K562 (cell line): ENCODE measurements at places on chromosomes 2 and 18. TPM values are rescaled to one million over a fixed set of nuclear protein-coding genes. Genes with fewer than 3 reads are reported as not detected.

Gene PSMA8
- total RNA-seq = not detected in 2 replicates

DNA sequence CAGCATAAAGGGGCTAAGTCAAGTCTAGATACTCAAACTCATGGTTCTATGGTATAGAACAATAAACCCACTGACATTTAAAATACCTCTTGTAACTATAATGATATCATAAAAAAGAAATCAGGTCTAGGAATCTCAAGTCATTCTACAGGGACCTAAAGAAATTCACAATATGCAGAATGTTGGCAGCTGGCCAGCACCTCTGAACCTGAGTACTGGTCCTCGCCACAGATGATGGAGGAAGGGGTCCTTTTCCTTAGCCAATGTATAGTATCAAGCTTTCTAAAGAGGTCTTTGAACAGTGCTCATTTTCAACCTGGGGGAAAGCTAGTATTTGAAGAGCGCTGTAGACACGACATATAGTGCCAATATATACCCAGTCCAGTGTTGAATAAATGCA lies 108.4 kb upstream of the ITGB6 start:
- DNase-seq = no peak

- DNase-seq = no peak
Observed at GRCh38 chr2:17827316-17827715, 11.1 kb downstream of the MSGN1 start.

DNA sequence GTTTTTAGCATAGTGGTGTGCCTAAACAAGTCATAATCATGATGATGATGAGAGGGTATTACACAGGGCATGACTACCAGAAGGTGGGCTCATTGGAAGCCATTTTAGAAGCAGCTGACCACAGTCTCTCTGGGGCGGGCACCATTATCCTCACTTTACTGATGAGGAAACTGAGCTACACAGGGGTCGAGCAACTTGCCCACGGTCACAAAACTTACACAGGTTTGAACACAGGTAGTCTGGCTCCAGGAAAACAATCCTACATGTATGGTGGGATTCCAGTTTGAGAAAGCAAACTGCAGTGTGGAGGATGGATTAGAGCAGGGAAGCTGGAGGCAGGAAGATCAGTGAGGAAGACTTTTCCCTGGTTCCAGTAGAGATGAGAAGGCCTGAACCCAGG lies 6.2 kb downstream of the RHOB start:
- no peak for DNase-seq

DNA sequence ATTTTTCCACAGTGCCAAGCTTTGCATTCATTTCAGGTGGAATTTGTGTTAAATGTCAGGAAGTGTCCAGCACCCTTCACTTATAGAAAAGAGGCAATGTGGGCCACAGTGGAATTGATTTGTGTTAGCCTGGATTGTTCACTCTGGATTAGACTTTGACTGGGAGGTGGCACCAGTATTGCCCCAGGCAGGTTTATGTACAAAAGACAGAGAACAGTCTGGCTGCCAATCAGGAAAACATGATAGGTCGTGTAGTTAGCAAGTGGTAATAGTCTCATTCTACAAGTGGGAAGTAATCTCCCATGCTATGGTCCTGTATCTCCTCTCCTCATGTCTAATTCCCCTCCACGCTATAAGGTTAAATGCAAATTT lies 45.6 kb downstream of the RAB27B start:
- no peak for DNase-seq

- no peak for DNase-seq
Observed at GRCh38 chr2:135838502-135838901, 1.5 kb upstream of the LCT start.

Gene RNU2-63P
- 33.0 and 34.0 TPM in 2 replicates for total RNA-seq

- DNase-seq = no peak
Observed at GRCh38 chr2:204140246-204140645, 203.7 kb downstream of the ICOS start.

Gene GPC1
- 0.78 and 0.82 TPM in 2 replicates for total RNA-seq

DNA sequence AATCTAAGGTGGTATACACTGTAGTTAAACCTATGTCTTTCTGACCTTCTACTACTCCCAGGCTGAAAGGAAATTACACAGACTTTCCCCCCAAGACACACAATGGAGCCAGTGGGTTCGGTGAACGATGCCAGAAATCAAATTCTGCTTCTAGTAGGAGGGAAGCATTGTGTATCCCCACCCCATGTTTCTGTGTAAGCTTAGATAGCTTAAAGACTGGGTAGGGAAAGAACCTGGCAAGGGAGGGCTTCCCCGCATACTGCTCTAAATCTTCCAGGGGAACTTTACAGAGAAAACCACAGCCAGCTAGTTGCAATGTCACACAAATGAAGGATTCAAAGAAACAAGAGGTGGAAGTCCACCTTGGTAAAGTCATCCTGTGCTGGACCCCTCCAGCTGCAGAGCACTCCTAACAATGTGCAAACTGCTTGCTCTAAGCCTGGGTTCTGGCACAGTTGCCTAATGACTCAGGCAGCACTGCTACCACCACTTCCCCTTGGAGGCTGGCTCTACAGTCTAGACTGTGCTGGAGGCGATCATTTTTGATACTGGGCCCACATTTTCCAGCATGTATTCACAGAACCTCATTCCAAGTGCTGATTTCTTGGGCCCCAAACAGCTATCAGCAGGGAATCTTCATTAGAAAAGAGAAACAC lies 47.5 kb downstream of the TRIB2 start:
- DNase-seq = no peak

GRCh38 chr2:28868611-28869010 lies 1.5 kb downstream of the TRMT61B start:
- DNase-seq = no peak

Gene NOSTRIN
- 50.9 and 56.3 TPM in 2 replicates for total RNA-seq

DNA sequence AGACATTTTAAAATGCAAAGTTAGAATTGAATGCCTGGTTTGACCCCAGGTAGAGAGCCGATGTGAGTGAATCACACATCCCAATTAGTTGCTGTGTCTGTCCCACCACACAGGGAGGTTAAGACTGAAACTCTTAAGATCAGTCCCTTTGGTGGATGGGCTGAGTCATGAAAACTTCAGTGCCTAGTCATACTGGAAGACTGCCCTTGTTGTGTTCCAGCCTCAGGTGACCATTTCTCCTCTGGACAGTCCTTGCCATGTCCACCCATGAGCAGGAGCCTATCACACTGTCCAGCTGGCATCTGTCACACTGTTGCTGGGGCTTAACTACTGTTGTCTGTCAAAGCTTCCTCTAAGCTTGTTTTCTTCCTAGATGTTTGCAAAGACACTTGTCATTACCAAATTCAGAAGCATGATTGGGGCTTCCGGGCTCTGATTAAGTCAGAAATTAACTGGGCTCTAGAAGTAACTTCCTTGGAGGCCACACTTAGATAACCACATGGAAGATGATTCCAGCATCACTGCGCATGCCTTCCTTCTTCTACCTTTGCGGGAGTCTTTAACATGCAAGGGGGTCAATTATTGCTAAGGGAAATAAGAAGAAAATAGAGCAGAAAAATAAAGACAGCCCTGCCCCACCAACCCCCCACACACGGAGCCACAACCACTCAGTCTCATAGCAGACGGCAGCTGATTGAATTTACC lies 21.3 kb downstream of the CYRIA start:
- DNase-seq = no peak

DNA sequence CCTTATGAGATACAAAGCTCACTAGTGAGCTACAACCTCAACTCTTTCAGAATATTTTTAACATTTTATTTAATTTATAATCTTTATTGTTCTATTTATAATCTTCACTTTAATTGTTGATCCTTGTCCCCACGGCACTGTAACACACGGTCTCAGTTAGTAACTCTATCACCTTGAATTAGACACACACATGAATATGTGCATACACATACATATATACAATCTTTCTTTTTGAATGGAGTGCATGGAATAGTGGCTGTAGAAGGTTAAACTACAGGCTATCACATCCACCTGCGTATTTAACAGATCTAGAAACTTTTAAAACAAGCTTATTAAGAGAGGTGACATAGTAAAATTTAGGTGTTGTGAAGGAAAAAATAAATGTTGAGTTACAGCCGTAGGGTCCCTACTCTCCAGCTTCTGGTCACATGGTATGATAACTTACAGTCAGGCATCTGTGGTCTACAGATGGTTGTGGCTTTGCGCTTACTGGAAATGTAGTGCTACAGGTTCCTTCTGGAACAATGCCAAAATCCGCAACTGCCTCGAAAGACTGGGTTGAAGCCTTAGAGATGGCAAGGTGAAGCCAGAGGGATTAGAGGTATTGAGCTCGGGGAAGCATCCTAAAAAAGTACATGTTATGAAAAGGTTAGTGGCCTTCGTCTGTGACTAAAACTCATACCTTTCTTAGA lies 1324.1 kb upstream of the SLC39A10 start:
- DNase-seq = no peak

- no peak for DNase-seq
Observed at GRCh38 chr18:48659188-48660009, 120.6 kb downstream of the CTIF start.

- DNase-seq = no peak
Observed at GRCh38 chr2:68317971-68318913, 1.5 kb downstream of the CNRIP1 start.

Gene CDH20
- not detected in 2 replicates for total RNA-seq

DNA sequence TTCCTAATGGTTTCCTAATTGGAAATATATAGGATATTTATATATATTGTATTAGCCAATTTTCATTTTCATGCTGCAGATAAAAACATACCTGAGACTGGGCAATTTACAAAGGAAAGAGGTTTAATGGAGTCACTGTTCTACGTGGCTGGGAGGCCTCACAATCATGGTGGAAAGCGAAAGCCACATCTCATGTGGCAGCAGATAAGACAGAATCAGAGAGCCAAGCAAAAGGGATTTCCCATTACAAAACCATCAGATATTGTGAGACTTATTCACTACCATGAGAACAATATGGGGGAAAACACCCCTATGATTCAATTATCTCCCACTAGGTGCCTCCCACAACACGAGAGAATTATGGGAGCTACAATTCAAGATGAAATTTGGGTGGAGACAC lies 242.5 kb upstream of the NETO1 start:
- DNase-seq = no peak

Gene ST6GAL2
- not detected in 2 replicates for total RNA-seq

DNA sequence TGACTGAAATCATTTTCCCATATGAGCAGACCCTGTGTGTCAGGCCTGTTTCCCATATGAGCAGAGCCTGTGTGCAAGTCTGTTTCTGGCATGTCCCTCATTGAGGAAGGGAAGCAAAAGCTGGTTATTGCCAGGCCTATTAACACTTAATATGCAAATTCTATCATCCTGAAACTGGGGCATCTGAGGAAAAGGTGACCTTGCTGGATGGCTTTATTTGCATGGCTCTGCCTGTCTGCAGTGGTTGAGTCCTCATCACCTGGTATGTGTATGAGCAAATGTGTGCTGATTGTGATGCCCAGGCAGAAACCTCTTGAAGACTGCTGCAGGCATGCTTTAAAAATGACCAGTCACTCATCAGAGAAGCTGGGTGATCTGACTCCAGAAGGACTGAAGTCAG lies 31.2 kb downstream of the EIF4E2 start:
- DNase-seq = no peak

DNA sequence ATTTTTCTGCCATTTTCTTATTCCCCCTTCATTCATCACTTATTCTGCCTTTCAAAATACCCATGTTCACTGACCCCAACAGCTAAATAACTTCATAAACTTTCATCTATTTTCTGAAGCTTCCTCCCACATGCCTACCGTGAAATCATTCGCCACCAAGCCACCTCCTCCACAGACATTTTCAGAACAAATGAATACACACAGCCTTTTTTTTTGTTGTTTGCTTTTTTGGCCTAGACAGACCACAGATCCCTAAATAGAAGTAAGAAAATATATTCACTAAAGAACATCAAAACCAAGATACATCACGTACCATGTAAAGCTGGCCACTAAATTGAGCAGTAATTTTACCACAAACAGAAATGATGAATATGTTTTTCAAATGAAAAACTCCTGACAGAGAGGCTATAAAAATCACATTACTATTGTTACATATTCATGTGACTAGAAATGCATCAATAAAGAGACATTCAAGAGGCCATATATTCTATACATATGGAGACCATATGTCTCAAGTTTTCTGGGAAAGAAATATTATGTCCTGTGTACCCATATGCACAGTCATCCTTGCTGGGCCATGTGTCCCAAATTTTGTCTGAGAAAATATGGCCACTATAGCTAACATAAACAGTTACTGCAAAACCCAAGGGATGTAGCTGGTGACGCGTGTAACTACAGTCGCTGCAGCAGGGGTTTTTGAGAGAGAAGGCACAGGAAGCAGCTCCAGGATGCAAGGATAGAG lies 200.3 kb downstream of the FBXO15 start:
- no peak for DNase-seq

DNA sequence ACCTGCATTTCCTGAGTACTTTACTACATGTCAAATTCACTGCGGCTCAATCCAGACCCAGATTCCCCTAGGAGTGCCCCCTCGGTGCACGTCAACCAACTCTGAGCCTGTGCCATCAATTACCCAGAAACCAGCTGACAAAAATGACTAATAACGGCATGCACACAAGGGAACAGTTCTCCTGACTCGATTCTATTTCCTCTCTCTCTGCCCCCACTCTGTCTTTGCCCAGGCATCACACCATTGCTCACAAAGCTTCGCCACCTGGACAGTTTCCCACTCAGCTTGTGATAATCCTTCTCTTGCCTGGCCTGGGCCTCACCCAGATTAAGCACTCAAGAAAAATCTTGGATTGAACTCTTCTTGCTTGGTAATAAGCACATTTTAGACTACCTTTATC lies 115.3 kb upstream of the NDUFV2 start:
- no peak for DNase-seq

GRCh38 chr2:98332989-98333388 lies 13.3 kb upstream of the CNGA3 start:
- DNase-seq = no peak

DNA sequence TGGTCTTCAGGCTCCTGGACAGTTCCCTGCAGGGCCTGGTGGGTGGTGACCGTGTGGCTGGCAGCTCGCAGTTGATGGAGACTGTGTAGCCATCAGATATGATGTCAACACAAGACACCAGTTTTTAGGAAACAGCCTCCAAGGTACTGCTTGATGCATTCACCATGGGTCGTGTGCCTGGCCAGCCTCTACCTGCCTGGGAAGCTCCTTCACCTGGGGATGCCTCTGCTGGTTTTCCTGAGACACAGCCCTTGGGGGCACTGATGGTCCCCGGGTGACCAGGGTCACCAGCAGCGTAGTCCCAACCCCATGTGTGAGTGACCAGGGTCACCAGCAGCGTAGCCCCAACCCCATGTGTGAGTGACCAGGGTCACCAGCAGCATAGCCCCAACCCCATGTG lies 33.6 kb upstream of the KCNG2 start:
- no peak for DNase-seq

DNA sequence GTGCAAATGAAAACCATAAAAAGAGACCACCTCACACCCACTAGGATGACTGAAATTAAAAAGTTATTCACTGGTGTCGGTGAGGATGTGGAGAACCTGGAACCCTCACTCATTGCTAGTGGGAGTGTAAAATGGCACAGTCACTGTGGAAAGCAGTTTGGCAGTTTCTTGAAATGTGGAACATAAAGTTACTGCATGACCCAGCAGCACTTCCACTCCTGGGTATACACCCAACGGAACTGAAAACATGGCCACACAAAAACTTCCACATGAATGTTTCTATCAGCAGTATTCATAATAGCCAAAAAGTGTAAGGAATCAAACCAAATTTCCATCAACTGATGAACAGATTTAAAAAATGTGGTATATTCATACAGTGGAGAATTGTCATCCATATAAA lies 65.1 kb upstream of the SLC66A3 start:
- DNase-seq = no peak

- no peak for DNase-seq
Observed at GRCh38 chr2:196441527-196441926, 198.0 kb upstream of the CCDC150 start.

- DNase-seq = no peak
Observed at GRCh38 chr2:120236316-120236715, 13.1 kb upstream of the TMEM185B start.
